Caudate nucleus (tissue), 63 donors: ENCODE measurements at places on chromosomes 7 and 10.

GRCh38 chr7:41855798-41856197, 152.9 kb upstream of the INHBA start:
- no peak for DNase-seq

GRCh38 chr10:33459602-33460001, 125.1 kb upstream of the NRP1 start:
- no peak for DNase-seq

DNA sequence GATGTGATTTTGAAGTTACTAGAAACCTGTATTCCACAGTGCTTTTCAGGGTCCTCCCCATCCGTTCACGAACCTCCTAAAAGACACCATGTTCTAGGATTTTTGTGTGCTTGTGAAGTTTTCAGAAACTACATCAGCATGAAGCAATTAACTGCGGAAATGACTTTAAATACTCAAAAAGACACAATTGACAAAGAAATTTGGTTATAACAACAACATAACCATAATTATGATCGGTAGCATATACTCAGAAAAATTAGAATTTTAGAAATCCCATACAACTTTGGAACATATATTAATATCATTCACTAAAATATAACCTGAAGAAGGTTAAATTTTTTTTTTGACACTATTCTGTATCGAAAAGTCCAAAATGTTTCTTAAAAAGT, 43.8 kb upstream of the FAM20C start:
- DNase-seq: no peak

GRCh38 chr7:141377906-141378305, 173.3 kb upstream of the AGK start:
- no peak for DNase-seq

DNA sequence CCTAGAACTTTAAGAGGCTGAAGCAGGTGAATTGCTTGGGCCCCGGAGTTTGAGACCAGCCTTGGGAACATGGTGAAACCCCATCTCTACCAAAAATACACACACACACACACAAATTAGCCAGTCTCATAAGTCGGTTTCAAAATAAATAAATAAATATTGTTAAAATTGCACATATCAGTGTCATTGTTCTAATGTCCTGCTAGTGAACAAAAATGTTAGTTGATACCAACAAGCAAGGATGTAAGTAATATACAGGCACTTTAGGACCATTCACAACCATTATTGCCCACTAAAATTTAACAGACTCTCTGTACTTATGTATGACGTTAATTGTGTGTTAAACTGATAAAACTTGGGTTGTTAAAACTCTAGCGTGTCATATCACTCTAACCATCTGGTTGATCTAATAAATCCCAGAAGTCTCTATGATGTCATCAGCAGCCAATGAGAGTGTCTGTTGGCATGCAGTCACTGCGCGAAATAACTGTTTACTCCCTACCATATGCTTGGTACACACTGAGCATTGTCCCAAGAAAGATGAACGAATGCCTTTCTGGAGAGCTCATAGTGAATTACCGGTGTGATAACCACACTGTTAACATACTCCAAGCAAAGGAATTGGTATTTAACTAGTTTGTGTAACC, 30.4 kb upstream of the OTUD1 start:
- DNase-seq: no peak

- no peak for DNase-seq
Measured at GRCh38 chr10:69425511-69426298, 9.0 kb upstream of the TACR2 start.

DNA sequence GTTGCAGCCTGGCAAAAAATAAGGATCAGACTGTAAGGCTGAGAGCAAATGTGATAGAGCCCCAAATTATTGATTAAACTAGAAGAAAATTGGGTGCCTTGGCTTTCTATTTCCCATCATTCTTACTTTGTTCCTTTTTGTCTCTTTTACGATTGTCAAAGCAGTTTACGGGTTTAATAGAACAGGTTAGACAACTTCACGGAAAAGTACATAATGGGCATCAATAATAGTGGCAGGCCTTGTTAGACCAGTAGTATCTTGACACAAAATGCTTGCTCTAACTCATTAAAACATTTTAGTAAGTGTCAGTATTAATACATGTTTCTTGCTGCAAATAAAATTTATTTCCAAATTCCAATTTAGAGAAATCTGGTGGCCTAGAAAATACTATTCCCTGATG, 14.5 kb upstream of the GGCT start:
- no peak for DNase-seq

DNA sequence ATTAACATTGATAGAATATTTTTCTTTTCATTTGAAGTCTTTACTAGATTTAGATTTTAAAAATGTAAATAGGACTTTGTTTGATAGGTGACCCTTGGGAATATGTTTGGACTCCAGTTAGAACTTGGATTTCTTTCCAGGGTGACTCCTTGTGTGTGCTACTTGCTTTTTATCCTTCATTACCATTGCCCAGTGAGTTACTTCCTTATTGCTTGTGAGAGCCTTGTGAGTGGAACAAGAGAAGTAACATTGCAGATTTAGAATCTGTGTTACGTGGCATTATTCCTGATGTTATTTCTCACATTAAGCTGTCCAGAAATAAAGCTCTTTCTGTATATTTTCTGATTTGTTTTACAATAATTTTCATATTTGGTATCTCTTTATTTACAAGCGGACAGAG, 128.0 kb upstream of the LRGUK start:
- DNase-seq: no peak
